ENCODE measurements at places on chromosomes 7 and 10. TPM values are rescaled to one million over a fixed set of nuclear protein-coding genes. Genes with fewer than 3 reads are reported as not detected.

- no peak for ATAC-seq
These were observed 1.9 kb upstream of the ARID5B start for GRCh38 chr10:61899663-61899996.

DNA sequence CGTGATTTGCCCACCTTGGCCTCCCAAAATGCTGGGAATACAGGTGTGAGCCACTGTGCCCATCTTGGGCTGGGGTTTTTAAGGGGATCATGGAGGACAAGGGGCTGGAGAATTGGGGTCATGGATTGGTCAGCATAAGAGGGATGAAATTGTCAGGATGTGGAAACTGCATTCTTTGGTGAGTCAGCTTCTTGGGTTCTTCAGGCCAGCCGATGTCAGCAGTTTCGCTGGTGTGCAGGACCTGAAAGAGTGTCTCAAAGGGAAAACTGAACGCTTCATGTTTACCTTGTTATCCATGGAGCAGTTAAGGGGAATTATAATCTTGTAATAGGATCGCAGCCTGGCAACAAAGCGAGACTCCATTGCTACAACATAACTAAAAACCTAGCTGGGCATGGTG lies 13.0 kb downstream of the GALNT17 start:
- no peak for ATAC-seq

Gene HHEX
- 10.6 TPM for total RNA-seq

Gene CLDN3
- total RNA-seq, result not detected

DNA sequence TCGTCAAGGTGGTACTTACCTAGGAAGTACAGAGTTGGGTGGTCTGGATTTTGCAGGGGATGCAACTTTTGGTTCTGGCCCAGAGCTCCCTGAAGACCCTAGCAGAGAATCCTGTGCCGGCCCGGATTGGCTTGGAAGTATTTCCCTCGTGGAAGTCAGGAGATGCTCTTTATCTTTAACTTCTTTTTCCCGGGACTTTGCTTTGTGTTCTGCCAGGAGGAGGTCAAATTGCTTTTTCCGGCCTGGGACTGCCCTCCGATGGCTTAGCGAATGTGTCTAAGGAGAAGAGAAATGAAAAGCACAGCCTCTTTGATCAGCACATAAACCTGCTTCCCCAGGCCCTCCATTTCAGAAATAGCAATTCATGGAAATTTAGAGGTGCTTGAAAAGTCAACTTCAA lies 57.0 kb upstream of the EFCAB10 start:
- no peak for ATAC-seq

GRCh38 chr10:103278862-103279298 lies 1.9 kb downstream of the INA start:
- ATAC-seq, result no peak

Gene SPDYE16
- 3.7 TPM for total RNA-seq

All from gastroesophageal sphincter (tissue), 4 donors.